ENCODE measurements at places on chromosomes 3 and 15.

DNA sequence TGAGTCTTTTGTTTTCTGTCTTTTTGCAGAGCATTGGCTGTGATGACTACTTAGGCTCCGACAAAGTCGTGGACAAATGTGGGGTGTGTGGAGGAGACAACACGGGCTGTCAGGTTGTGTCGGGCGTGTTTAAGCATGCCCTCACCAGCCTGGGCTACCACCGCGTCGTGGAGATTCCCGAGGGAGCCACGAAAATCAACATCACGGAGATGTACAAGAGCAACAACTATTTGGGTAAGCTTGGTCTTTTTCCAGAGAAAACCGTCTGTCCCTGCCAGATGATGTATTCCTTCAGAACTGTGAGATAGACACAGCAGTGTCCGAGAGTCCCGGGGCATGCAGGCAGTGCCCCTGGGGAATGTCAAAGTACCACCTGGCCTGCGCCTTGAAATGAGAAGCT is 149.9 kb upstream of the NR2E3 start:
- DNase-seq, result no peak

DNA sequence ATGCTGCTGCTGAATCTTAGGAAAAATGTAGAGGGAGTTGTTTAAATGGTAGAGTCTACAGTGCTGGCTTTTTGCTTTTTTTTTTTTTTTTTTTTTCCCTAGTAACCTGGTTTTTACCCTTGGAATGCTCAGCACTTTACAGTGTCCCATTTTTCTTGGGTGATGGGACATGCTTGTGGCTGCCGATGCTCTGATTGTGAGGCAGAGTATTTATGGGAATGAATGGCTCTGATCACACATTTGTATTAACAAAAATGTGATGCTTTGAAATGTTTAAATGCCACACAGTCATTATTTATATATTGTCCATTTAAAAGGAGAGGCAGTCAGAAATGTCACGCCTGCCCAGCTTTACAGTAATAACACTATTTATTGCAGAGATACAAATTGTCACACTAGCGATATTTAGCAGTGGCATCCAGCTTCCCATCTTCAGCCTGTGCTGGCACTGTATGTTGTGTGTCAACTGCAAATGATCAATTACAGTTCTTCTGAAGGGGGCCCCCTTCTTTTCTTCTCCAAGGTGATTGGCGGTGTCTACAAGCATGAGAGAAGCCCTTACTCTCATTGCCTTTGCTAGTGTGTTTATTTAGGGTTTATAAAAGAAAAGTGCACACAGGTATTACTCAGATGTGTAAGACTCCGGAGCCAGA is 30.9 kb upstream of the IGF1R start:
- DNase-seq, result no peak

DNA sequence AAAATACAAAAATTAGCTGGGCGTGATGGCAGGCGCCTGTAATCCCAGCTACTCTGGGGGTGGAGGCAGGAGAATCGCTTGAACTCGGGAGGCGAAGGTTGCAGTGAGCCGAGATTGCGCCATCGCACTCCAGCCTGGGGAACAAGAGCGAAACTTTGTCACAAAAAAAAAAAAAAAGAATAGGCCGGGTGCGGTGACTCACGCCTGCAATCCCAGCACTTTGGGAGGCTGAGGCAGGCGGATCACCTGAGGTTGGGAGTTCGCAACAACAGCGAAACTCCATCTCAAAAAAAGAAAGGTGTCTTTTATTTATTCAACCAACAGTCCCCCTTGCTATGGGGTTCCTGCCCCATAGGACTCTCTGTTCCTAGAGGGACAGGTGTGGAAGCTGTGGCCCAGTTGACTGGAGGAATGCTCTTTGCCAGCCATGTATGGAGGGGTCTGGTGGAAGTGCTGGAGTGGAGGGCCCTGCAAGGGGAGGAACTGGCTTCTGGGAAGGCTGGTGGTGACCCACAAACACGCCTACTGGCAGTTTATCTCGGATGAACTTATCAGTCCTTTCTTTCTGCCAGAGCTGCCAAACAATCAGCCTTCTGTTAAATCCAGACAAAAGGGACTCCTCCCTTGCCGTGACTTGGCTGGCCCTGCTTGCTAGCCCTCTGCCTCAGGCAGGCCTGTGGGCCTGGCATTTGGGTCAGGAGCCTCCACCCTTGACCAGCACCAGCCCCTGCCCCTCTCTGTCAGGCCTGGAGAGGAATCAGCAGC is 4.6 kb upstream of the DAG1 start:
- no peak for DNase-seq

DNA sequence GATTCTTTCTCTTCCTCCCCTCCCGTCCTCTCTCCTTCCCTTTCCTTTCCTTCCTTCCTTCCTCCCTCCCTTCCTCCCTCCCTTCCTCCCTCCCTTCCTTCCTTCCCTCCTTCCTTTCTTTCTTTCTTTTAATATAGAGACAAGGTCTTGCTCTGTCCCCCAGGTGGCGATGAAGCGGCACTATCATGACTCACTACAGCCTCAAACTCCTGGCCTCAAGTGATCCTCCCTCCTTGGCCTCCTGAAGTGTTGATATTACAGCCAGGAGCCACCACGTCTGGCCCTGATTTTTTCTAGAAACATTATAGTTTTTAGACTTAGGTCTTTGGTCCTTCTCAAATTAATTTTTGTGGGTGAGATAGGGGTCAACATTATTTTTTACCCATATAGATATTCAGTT is 15.5 kb downstream of the GRM2 start:
- no peak for DNase-seq

GRCh38 chr3:31010491-31010890 is 116.0 kb upstream of the GADL1 start:
- DNase-seq, result no peak

GRCh38 chr15:63256433-63257274 is 20.8 kb upstream of the APH1B start:
- no peak for DNase-seq

- DNase-seq, result no peak
Observed at GRCh38 chr3:187198490-187198889, 1.2 kb downstream of the RTP1 start.

DNA sequence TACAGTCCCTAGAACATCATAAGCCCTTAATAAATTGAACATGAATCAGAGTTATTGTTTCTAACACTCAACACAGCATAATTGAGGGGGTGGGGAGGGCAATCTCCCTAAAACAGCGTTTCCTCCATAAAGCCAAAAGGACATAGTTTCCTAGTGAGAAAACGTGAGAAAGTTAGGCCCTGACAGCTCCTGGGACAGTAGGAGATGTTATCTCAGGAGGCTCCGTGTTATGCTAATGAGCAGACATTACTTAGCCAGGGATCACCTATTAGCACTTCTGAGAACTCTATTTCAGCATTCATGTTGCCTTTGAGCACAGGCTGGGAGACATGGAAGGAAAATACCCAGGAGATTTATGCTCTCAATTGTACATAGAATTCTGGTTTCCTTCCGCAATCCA is 229.1 kb upstream of the ADAMTS9 start:
- DNase-seq, result no peak

DNA sequence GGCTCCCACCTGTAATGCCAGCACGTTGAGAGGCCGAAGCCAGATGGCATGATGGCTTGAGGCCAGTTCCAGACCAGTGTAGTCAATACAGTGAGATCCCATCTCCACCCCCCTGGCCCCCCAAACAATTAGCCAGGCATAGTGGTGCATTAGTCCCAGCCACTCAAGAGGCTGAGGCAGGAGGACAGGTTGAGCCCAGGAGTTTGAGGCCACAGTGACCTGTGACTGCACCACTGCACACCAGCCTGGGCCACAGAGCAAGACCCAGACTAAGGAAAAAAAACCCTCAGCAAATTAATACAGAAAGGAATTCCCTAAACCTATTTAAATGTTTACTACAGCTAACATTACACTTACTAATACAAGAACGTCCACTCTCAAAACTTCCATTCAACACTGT is 424.6 kb downstream of the SHQ1 start:
- no peak for DNase-seq

DNA sequence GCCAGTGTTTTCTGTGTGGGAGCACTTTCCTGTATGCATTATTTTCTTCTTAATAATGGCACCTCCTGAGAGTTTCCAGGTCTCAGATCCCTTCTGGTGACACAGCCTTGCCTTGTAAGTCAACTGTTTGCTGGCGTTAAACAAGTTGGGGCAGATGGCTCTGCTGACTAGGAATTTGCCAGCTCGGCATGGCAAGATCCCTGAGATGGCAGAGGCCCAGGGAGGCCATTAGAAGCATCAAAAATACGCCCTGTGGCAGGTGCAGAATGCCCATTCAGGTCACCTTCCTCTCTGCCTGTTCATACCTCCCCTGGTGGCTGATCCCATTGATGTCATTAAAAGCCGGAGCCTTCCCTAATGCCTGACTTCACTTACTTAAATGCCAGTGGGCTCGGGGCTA is 320.9 kb upstream of the CTDSPL start:
- DNase-seq, result no peak

DNA sequence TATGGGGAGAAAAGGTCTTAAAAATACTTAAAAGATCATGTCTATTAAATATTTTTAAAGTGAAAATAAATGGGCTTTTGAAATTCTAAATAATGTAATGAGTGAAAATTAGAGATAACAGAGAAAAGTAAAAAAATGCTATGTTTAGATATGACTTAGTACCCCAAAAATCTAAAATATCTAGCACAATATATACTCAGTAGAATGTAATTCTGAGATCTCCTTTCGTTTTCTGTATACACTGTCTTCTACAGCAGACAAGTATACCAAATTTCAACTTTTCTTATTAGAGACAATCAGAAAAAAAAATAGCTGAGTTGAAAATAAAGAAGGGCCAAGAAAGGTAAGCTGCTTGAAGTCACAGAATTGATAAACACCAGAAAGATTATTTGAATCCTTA is 140.8 kb downstream of the ADAM10 start:
- DNase-seq, result no peak
